ENCODE measurements at places on chromosomes 7 and 10. TPM values are rescaled to one million over a fixed set of nuclear protein-coding genes. Genes with fewer than 3 reads are reported as not detected.

GALNT17 gene
- polyA plus RNA-seq: 3.1 TPM

OR6B1 gene
- polyA plus RNA-seq: not detected

NPTX2 gene
- 55.2 TPM for polyA plus RNA-seq

ASB13 gene
- 24.4 TPM for polyA plus RNA-seq

PNLIP gene
- not detected for polyA plus RNA-seq

TWIST1 gene
- 1.9 TPM for polyA plus RNA-seq

COL1A2 gene
- 168 TPM for polyA plus RNA-seq

OGDHL gene
- polyA plus RNA-seq: 31.9 TPM

OR13A1 gene
- polyA plus RNA-seq: 0.03 TPM

SH2D4B gene
- polyA plus RNA-seq: 0.07 TPM

C7orf33 gene
- polyA plus RNA-seq: not detected

SPDYE16 gene
- polyA plus RNA-seq: 0.16 TPM

HOXA11 gene
- 0.40 TPM for polyA plus RNA-seq

UNCX gene
- polyA plus RNA-seq: not detected

CPA4 gene
- 12.2 TPM for polyA plus RNA-seq

TCERG1L gene
- polyA plus RNA-seq: 0.86 TPM

OLAH gene
- polyA plus RNA-seq: 1.6 TPM

CLEC2L gene
- polyA plus RNA-seq: not detected

TEX36 gene
- not detected for polyA plus RNA-seq

SRGN gene
- 38.5 TPM for polyA plus RNA-seq

SND1 gene
- 164 TPM for polyA plus RNA-seq

PTF1A gene
- not detected for polyA plus RNA-seq

CPA1 gene
- polyA plus RNA-seq: not detected

RBP4 gene
- polyA plus RNA-seq: 224 TPM

BMPR1A gene
- polyA plus RNA-seq: 4.4 TPM

HOXA10 gene
- polyA plus RNA-seq: 4.2 TPM

VIPR2 gene
- 0.97 TPM for polyA plus RNA-seq

RADIL gene
- polyA plus RNA-seq: 2.8 TPM

TMEM248 gene
- polyA plus RNA-seq: 23.9 TPM

ANXA11 gene
- polyA plus RNA-seq: 249 TPM

CALCR gene
- polyA plus RNA-seq: not detected

HDAC9 gene
- polyA plus RNA-seq: 2.7 TPM

PROSER2 gene
- polyA plus RNA-seq: 1.5 TPM

GRIFIN gene
- polyA plus RNA-seq: not detected

PTPRN2 gene
- polyA plus RNA-seq: 8.4 TPM

CHST3 gene
- 5.4 TPM for polyA plus RNA-seq

BUD31 gene
- polyA plus RNA-seq: 141 TPM

ZNF32 gene
- polyA plus RNA-seq: 77.8 TPM

GTF2IRD2 gene
- polyA plus RNA-seq: 15.0 TPM

LRRC4 gene
- polyA plus RNA-seq: 3.7 TPM

H2BK1 gene
- not detected for polyA plus RNA-seq

MYH16 gene
- 0.03 TPM for polyA plus RNA-seq

Data from adrenal gland (tissue), 19 donors.